Right ventricle myocardium superior (tissue), 1 donor: ENCODE measurements at places on chromosomes 13 and 19. TPM values are rescaled to one million over a fixed set of nuclear protein-coding genes. Genes with fewer than 3 reads are reported as not detected.

GRCh38 chr19:1756705-1757465, 3.6 kb downstream of the ONECUT3 start:
- DNase-seq, result no peak

CACNA1A gene
- total RNA-seq, result 1.00 TPM

GRCh38 chr19:49065905-49066512, 1.4 kb upstream of the NTF4 start:
- DNase-seq, result no peak

ONECUT3 gene
- not detected for total RNA-seq

GRCh38 chr13:51727634-51728274, 76.2 kb downstream of the DHRS12 start:
- no peak for DNase-seq
